ENCODE measurements at places on chromosomes 13 and 19.
A peak's percentile ranks its signal among the peaks of the same experiment; 100 is the strongest.

GRCh38 chr13:43238341-43239083 lies 215.1 kb downstream of the DNAJC15 start:
- DNase-seq, result no peak

DNA sequence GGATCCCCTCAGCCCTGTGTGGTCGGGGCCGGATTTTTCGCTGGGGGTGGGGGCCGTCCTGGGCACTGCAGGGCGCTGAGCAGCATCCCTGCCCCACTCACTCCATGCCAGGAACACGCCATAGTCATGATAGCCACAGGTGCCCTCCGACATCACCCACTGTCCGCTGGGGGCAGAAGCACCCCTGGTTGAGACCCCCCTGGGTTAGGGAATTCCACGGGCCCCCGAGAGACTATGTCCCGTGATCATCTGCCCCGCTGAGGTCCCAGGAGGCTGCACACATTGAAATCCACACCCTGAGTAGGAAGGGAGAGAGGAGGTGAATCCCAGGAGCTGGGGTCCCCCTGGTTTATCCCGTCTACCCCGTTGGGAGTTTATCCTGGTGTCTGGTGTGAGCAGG lies 16.2 kb downstream of the NCLN start:
- DNase-seq, result no peak

- peak; percentile 67 for DNase-seq
Observed at GRCh38 chr13:39616087-39616694, 13.2 kb upstream of the LHFPL6 start.

DNA sequence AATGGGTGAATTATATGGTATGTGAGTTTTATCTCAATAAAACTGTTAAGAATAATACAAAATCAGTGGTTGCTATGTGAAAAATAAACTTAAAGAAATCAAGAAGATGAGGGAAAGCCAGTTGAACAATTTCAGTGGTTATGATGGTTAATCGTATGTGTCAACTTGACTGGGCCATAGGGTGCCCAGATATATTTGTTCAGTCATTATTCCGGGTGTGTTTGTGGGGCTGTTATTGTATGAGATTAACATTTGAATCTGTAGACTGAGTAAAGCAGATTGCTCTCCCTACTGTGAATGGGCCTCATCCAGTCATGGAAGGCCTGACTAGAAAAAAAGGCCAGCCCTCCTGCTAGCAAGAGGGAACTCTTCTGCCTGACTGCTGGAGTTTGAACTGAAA lies 109.3 kb downstream of the LMO7 start:
- DNase-seq, result no peak

DNA sequence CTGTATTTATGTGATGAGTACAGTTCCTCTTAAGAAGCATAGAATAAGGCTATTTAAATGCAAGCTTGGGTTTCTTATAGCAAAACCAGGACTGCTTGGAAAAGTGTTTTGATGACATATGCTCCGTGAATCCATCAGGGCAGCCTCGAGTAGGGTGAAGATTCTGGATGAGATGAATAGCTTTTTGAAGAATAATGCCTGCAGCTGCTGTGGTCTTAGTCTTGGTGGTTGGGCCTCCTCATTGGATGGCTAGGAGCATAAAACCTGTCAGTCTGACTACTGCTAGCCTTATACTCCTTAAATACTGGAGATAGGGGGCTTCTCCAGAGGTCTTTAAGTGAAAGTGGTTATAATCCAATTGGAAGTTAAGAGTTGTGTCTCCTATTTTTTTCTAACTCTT lies 704.3 kb downstream of the FGF9 start:
- no peak for DNase-seq

GRCh38 chr13:109332506-109333499 lies 453.6 kb downstream of the IRS2 start:
- no peak for DNase-seq

- DNase-seq, result no peak
Observed at GRCh38 chr19:5131031-5131505, 162.2 kb downstream of the KDM4B start.

DNA sequence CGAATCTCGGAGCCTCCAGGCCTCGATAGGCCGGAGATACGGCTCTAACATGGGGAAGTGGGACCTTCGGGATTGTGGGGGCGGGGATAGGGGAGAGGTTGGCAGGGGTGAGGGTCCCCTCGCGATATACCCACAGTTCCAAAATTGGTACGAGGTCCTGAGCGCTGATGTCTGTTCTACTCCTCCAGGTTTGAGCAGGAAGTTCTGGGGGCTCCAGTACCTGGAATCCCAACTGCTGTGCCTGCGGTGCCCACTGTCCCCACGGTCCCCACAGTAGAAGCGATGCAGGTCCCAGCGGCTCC lies 447 bp downstream of the RBM42 start:
- no peak for DNase-seq
